Mesenchymal stem cell (in vitro differentiated cells and primary cell): ENCODE measurements at places on chromosomes 16 and 17.

DNA sequence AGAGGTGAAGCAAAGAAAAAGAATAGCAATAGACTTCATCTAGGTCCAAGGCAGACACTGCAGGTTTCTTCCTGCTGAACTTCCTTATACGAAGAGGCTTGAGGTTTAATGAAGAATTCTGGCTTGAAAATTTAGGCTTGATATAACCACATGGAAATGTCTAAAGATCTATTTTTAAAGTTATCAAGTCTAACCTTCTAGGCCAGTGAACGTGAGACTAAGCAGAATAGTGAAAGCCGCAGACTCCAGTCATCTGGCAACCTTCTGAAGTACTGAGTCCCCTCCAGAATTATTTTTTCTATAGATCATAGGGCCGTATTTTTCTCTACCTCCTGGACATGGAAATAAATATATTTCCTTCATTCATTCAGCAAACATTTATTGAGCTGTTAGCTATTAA lies 333.6 kb downstream of the BCAS3 start:
- H3K27ac ChIP-seq, result no peak overlapping the region
- no peaks in the 10 kb centered on the region for H3K36me3 ChIP-seq
- no peak overlapping the region for H3K4me3 ChIP-seq
- no peaks in the 10 kb centered on the region for H3K27me3 ChIP-seq
- no peak for DNase-seq
- peaks cover 1% of the 10 kb centered on the region for H3K4me1 ChIP-seq

DNA sequence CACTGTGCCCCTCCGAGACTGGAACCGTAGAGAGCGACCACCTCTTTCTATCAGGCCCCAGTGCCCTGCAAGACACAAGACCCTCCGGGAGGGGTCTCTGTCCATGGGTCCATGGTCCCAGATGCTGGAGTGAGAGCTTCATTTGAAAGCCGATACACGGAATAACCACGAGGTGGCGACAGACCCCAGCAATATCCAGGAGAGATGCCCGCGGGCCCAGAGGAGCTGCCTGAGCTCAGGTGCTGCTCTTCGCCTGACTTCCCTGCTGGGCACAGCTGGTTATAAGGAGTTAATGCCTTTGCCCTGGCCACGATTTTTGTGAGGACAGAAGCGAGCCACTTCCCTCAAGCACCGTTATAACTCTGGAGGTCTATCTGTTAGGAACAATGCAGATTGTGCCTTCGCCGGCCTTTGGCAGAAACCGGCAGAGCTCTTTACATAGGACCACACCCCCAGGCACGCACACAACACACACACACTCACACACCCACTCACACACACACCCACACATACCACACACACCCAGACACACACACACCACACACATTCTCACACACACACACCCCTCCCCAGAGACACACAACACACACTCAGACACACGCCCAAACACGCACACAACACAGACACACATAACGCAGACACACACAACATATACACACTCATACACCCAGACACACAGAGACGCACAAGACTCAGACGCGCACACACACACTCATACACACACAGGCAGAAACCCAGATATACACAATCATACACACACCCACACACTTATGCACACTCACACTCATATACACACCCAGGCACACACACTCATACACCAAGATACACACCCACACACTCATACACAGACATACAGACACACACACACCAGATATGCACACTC lies 436.4 kb downstream of the SOX9 start:
- DNase-seq, result peak; percentile 68
- no peak overlapping the region for H3K4me3 ChIP-seq
- H3K4me1 ChIP-seq, result peaks cover 34% of the 10 kb centered on the region
- H3K36me3 ChIP-seq, result peaks cover 16% of the 10 kb centered on the region
- no peak overlapping the region for H3K27ac ChIP-seq
- H3K27me3 ChIP-seq, result peaks cover 17% of the 10 kb centered on the region

DNA sequence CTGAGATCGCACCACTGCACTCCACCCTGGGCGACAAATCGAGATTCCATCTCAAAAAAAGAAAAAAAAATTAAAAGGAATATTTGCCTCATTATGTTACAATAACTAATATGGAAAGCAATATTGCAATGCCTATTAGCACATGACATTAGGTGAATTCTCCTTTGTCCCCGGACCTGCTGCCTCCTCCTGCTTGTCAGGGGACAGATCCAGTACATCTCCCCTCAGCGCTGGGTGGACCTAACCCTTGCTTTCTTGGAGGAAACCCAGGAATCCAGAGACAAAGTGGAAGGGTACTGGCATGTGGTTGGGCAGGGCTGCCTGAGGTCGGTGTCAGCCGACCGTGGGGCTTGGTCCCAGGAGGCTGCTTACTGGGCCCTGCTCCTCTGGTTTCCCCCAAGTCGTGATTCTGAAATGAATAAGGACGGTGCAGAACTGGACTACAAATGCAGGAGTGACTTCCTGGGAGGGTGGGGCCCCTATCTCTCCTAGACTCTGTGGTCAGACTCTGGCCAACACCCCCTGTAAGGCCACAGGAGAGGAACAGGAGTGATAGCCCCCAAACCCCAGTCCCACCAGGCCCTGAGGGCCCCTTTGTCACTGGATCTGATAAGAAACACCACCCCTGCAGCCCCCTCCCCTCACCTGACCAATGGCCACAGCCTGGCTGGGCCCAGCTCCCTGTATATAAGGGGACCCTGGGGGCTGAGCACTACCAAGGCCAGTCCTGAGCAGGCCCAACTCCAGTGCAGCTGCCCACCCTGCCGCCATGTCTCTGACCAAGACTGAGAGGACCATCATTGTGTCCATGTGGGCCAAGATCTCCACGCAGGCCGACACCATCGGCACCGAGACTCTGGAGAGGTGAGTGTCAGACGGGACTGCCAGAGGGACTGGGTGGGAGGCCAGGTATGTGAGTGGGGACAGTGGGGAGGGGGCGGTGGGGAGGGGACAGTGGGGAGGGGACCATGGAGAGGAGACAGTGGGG lies at the start of gene HBZ:
HBZ (plus strand) TSS at position 504 of the 988 bp plus-strand sequence; CDS start at position 770, 266 bp downstream.
- DNase-seq, result no peak
- peaks cover 12% of the 10 kb centered on the region for H3K27me3 ChIP-seq
- no peaks in the 10 kb centered on the region for H3K36me3 ChIP-seq
- H3K4me3 ChIP-seq, result no peak within 1 kb of the TSS
- H3K27ac ChIP-seq, result no peak within 1 kb of the TSS

DNA sequence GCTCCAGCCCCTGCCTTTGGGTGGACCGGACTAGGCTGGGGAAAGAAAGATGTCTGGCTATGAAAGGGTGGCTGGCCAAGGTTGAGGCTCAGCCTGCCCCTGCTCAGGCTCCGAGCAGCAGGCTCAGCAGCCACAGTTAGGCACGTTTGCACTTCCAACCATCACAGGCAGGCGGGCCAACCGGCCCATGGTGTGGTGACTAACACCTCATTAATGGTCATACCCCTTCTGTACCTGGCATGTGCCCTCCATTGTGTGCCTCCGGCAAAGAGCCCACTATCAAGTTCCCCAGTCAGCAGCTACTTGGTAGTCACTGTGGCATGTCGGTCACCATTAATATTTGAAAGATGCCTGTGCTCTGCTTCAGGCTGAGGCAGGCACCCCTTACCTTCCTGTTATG lies 6.7 kb downstream of the TBC1D24 start:
- no peak for DNase-seq
- H3K4me1 ChIP-seq, result peaks cover 9% of the 10 kb centered on the region
- H3K4me3 ChIP-seq, result no peak overlapping the region
- no peaks in the 10 kb centered on the region for H3K36me3 ChIP-seq
- no peak overlapping the region for H3K27ac ChIP-seq

GRCh38 chr17:34351096-34351495 lies 5.2 kb upstream of the CCL13 start:
- H3K27me3 ChIP-seq, result no peaks in the 10 kb centered on the region
- H3K36me3 ChIP-seq, result no peaks in the 10 kb centered on the region
- H3K4me3 ChIP-seq, result no peak overlapping the region
- no peaks in the 10 kb centered on the region for H3K4me1 ChIP-seq

DNA sequence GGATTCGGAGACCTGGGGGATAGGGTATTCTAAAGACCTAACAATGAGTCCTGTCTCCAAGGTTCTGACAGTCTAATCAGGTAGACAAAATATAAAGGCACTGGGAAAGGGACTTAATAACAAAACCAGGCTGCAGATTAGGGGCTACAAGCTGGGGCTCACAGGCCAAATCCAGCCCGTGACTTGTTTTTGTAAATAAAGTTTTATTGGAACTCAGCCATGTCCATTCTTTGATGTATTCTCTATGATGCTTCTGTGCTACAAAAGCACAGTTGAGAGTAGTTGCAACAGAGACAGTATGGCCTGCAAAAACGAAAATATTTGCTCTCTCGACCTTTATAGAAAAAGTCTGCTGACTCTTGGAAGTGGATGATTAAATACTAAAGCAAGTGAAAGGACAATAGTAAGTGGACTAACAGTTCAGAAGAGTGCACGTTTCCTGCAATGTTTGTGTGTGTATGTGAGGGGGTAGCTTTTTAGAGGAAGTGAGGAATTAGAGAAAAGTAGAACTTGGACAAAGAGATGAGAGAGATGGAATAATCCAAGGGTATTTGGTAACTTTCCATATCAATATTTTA lies 115.4 kb upstream of the ZFHX3 start:
- H3K27ac ChIP-seq, result no peak overlapping the region
- no peaks in the 10 kb centered on the region for H3K36me3 ChIP-seq
- H3K4me3 ChIP-seq, result no peak overlapping the region
- no peaks in the 10 kb centered on the region for H3K4me1 ChIP-seq
- peak; percentile 17 for DNase-seq

- peaks cover 2% of the 10 kb centered on the region for H3K4me1 ChIP-seq
- no peaks in the 10 kb centered on the region for H3K27me3 ChIP-seq
- no peak for DNase-seq
- H3K4me3 ChIP-seq, result no peak overlapping the region
- H3K36me3 ChIP-seq, result peaks cover 43% of the 10 kb centered on the region
Observed at GRCh38 chr16:12148120-12148519, 171.6 kb downstream of the SNX29 start.

DNA sequence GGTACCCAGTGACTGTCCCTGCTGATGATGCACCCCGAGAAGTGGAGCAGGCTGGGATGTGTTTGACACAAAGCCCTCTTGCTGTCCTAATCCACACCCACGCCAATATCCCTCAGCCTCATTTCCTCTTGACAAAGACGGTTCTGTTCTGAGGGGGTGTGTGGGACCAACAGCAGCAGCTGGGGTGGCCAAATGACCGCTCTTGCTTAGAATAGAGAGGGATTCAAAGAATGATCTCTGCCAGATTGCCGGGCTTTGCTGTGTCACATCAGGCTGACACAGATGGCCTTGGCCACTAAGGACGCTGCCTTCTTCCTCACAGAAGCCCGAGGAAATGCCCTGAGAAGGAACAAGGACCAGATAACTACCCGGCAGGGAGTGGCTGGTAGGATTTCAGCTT lies 250.7 kb downstream of the NTN1 start:
- peaks cover 5% of the 10 kb centered on the region for H3K36me3 ChIP-seq
- no peak for DNase-seq
- H3K27ac ChIP-seq, result no peak overlapping the region

DNA sequence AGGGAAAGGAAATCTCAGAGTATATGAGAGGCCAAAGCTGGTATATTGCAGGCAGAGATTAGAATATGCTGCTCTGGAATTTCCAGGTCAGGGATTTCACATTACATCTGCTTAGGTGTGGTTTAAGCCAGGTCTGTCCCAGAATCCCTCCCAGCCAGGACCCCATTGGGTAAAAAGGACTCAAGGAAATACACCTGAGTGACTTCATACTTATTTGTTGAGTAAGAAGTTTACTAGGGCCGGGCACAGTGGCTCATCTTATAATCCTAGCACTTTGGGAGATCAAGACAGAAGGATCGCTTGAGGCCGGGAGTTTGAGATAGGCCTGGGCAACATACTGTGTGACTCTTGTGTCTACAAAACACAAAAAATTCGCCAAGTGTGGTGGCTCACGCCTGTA lies 7.2 kb downstream of the PIPOX start:
- H3K4me1 ChIP-seq, result peaks cover 6% of the 10 kb centered on the region
- DNase-seq, result no peak
- H3K27ac ChIP-seq, result no peak overlapping the region
- H3K36me3 ChIP-seq, result no peaks in the 10 kb centered on the region
- H3K27me3 ChIP-seq, result peaks cover 70% of the 10 kb centered on the region

DNA sequence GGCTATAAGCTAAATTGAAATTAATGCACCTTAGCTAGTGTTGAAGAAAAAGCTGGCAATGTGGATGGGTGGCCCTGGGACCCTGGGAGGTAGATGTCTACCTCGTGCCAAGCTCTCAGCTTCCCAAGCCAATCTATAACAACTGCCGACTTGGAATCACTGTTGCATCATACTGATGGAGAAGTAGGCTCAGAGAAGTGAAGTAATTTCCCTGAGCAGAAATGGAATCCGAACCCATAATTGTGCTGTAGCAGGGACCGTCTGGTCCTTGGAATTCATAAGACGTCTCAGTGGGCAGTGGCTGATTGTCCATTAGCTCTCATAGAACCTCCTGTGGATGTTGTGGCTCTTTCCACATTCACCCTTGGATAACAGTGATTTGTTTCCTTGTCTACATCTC lies 196.6 kb downstream of the RAB11FIP4 start:
- no peak overlapping the region for H3K27ac ChIP-seq
- peaks cover 87% of the 10 kb centered on the region for H3K36me3 ChIP-seq
- peaks cover 4% of the 10 kb centered on the region for H3K4me1 ChIP-seq
- no peak overlapping the region for H3K4me3 ChIP-seq
- H3K27me3 ChIP-seq, result no peaks in the 10 kb centered on the region

DNA sequence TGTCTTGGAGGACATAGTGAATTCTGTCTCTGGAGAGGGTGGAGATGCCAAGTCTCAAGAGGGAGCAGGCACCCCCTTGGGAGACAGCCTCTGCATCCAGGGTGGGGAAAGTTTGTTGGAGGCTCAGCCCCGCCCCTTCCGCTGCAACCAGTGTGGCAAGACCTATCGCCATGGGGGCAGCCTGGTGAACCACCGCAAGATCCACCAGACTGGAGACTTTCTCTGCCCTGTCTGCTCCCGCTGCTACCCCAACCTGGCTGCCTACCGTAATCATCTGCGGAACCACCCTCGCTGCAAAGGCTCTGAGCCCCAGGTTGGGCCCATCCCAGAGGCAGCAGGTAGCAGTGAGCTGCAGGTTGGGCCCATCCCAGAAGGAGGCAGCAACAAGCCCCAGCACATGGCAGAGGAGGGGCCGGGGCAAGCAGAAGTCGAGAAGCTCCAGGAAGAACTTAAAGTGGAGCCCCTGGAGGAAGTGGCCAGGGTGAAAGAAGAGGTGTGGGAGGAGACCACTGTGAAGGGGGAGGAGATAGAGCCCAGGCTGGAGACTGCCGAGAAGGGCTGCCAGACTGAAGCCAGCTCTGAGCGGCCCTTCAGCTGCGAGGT lies 5.2 kb downstream of the ZNF646 start:
- no peak overlapping the region for H3K27ac ChIP-seq
- no peak for DNase-seq
- H3K27me3 ChIP-seq, result no peaks in the 10 kb centered on the region
- peaks cover 21% of the 10 kb centered on the region for H3K4me1 ChIP-seq
- H3K36me3 ChIP-seq, result peaks cover 87% of the 10 kb centered on the region
- no peak overlapping the region for H3K4me3 ChIP-seq

- no peaks in the 10 kb centered on the region for H3K27me3 ChIP-seq
- no peaks in the 10 kb centered on the region for H3K4me1 ChIP-seq
- no peak for DNase-seq
- no peak overlapping the region for H3K4me3 ChIP-seq
- no peaks in the 10 kb centered on the region for H3K36me3 ChIP-seq
- no peak overlapping the region for H3K27ac ChIP-seq
Observed at GRCh38 chr16:51416926-51417325, 265.9 kb upstream of the SALL1 start.

- no peak for DNase-seq
- no peak overlapping the region for H3K27ac ChIP-seq
- H3K36me3 ChIP-seq, result no peaks in the 10 kb centered on the region
- H3K4me1 ChIP-seq, result no peaks in the 10 kb centered on the region
Observed at GRCh38 chr17:17364338-17364667, 61.1 kb downstream of the NT5M start.

GRCh38 chr16:23575834-23576233 lies 18.3 kb downstream of the UBFD1 start:
- no peak overlapping the region for H3K4me3 ChIP-seq
- peaks cover 86% of the 10 kb centered on the region for H3K36me3 ChIP-seq
- H3K4me1 ChIP-seq, result no peaks in the 10 kb centered on the region
- H3K27ac ChIP-seq, result no peak overlapping the region
